Stimulated activated CD4-positive, alpha-beta T cell treated with anti-CD3 and anti-CD28 coated beads, TNF-alpha, amount 100 ng/mL, for 1 hour (primary cell): ENCODE measurements at places on chromosomes 3 and 15.
A peak's percentile ranks its signal among the peaks of the same experiment; 100 is the strongest.

DNA sequence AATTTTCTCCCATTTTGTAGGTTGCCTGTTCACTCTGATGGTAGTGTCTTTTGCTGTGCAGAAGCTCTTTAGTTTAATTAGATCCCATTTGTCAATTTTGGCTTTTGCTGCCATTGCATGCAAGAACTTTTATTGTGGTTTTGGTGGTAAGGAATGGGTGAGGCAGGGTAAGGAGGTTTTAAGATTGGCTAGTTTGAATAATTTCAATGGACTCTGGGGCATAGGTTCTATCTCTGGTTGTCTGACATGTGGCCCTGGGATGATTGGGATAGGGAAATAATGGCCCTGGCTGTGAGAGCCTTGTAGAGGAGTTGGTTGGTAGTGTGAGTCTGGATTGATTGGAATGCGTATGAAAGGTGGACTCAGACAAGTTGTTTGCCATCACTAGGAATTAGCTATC, 38.0 kb downstream of the SEC22A start:
- no peak for DNase-seq

GRCh38 chr3:15693355-15693754, 91.8 kb downstream of the BTD start:
- no peak for DNase-seq

DNA sequence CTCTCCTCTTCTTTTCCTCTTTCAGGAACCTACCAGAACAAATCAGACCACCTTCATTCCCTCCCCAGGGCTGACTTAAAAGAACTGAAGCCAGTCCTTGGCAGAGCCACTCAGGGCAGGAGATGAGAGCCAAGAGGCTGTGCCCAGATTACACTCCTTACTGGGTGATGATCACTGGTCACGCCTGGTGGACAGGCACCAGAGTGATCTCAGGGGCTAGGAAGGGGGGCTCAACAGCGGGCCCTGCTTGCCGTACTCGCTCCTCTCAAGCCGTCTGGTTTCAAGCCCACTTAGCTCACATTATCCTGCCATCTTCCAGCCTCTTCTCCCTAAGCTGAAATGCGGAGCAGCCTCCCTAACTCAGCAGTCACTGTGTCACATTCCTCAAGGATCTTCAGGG, 1.7 kb upstream of the FAH start:
- no peak for DNase-seq

GRCh38 chr3:127483902-127484591, 106.5 kb downstream of the TPRA1 start:
- no peak for DNase-seq

GRCh38 chr3:123080864-123081562, 14.2 kb downstream of the PDIA5 start:
- no peak for DNase-seq

DNA sequence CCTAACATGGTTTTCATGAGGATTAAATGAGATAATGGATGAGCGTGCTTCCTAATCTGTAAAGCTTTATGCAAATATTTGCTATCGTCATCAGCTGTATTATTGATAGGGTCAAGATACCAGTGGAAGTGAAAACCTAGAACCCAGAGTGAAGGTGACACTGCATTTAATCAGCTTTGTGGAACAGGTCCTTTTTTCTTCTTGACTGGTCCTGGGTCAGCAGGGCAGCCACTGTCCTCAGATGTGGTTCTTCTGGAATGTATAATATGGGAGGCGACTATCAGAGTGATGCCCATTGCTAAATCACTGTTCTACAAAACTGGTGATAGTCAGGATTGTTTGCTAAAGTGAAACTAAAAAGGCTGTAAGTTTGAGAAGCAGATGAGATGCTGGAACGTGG, 41.4 kb downstream of the SORD start:
- DNase-seq, result no peak

DNA sequence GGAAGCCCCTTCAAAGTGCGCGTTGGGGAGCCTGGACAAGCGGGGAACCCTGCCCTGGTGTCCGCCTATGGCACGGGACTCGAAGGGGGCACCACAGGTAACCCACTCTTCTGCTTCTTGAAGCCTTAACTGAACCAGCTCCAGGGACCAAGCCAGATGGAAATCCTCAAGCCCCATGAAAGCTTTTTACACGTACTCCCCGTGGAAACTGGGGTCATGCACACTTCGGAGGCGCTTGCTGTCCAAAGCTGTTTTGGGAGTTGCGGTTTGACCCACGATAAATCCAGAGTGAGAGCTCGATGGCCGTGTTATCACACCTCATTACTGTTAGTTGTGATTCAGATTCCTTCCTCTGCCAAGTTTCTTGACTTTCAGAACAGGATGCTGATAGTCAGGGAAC, 47.5 kb downstream of the DNASE1L3 start:
- no peak for DNase-seq

DNA sequence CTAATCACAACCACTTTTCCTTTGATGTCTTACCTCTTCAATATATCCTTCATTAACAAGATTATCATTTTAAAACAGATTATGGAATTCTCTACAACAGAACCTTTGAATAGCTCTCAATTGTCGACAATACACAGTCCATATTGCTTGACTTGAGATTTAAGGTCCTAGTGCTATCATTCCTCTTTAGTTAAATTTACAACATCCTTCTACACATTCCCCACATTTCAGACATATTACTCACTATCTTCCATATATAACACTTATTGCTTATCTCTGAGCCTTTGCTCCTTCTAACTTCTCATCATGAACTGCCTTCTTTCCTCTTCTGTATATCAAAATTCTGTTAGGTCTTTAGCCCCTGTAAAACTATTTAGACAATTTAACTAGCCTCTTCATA, 247.0 kb downstream of the STXBP5L start:
- DNase-seq, result no peak

GRCh38 chr3:172506094-172506493, 17.1 kb downstream of the TNFSF10 start:
- DNase-seq, result no peak

DNA sequence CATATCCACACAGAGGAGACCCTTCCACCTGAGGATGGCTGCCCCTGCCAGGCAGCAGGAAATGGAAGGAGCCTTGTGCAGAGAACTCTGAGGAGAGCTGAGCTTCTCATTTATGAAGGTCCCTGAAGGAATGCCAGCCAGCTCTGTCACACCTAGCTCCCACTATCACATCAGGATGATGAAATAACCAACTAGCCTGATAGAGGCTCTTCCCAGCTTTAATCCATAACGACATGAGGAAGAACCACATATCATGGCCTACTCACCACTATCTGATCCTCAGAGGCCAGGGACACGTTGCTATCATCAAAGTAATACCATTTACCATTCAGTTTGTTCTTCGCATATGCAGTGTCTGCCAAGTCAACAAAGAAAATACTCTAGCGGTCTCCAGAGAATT, 1.5 kb upstream of the C3orf62 start:
- no peak for DNase-seq

DNA sequence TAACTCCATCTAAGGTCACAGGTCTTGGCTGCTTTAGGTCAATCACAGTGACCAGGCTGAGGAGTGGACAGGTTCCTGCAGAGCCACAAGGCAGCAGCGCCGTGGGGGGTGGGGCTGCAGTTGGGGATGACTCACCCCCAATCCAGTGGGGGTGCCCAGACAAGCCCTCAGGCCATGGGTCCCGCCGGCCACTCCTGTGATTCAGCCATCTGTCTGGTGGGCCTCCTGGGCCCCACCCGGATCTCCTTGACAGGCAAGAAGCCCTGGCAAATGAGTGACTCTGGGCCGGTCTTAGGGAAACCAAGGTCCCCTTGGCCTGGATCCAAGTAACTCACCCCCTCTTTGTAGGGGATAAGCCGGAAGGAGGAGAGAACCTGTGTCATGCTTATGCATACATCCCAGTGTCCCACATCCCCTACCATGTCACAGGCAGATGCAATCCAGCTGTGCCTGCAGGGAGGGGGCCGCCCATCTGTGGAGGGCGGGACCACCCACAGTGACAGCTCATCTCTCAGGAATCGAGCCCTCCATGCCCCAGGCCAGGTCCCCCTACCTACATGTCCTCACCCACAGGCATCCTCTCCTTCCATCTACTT, 495 bp upstream of the COL7A1 start:
- DNase-seq, result no peak

DNA sequence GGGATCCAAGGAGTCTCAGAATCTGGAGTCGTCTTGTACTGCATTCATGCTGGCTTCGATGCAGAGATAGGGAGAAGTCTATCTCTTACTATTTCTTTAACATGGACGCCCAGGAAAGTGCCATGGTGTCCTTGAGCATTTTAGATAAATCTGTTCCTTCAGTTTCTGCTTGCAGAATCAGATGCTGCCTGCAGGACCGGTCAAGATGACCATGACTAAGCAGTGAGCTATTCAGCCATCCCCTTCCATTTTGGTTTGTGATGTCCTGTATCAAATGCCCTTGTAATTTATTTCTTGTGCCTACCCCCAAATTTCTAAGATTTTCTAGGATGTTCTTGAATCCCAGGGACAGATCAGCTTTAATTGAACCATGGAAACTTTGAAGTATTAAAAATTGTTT, 139.4 kb upstream of the TP63 start:
- no peak for DNase-seq

DNA sequence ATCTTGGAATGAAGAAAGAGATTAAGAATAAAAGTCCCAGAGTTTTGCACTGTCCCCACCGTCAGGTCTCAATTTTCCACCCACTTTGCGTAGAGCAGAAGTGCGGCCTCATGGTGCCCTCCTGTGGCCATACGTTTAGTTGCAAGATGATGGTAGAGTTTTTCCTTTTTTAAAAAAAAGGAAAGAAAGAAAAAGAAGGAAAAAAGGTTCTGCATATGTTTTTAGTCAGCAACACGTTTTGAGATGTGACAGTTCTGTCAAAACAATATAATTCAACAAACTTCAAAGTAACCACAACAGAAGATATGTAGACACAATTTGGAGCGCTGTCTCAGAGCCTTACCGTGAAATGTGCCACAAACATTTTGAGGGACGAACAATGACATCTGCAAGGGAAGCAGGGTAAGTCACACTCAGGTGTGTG, 24.6 kb downstream of the EBLN2 start:
- DNase-seq, result peak; percentile 28

DNA sequence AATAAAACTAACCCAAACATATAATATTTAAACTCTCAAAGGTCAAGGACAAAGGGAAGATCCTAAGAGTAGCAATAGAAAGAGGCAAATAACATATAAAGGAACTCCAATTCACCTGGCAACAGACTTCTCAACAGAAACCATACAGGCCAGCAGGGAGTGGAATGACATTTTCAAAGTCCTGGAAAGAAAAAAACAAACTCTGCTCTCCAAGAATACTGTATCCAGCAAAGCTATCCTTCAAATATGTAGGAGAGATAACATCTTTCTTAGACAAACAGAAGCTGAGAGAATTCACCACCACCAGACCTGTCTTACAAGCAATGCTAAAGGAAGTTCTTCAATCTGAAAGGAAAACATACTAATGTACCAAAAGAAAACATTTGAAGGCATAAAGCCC, 51.5 kb upstream of the TMEM158 start:
- no peak for DNase-seq

DNA sequence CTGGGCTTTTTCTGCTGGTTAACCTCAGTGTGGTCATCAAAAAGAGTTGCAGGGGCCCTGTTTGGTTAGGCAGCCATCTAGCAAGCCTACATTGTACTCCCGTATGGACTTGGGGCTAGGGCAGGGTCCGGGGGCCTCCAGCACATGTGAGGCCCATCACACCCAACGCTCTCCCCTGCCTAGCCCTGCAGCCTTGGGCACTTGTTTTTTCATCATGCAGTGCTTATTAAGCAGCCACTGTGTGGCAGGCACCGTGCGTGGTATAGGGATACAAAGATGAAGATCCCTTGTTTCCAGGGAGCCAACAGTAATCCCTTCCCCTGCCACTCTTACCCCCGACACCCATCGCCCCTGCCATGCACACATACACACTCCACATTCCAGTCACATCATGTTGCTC, 14.2 kb downstream of the MRAS start:
- DNase-seq, result no peak

DNA sequence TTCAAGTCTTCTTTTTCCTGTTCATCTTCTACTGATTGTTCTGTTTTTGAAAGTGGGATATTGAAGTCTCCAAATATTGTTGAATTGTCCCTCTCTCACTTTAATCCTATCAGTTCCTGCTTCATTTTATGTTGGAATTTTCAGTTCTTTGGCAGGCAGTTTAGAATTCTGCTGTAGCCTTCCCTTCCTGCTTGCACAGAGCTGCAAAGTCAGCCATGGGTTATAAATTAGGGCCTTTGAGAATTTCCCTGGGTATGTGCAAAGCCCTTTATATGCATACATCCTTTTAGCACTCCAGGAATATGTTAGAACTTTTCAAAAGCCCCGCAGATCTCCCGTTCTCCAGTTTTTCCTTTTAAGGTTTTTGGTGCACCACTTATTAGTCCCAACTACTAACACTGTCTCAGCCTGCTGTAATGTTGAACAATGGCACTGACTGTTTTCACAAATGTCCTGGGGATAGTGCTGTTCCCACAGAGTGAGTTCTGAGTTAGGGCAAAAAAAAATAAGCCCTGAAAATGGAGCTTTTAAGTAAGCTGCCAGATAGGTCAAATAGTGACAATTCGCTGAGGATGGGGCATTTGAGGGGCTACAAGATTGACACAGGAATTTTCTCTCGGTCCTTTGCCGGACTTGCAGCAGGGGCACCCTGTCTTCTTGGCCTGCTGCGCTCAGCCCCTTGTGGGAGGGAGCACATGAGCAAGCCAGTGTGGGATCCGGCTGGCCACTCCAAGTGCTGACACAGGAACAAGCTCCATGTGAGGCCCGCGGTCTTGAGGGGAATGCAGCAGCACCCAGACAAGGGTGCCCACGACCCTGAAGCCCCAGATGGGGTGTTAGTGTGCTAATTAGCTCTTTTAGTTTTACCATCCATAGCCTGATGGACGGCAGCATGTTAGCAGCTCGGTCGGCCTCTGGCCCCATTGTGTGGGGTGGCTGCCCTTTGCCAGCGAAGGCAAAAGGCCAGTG, 96.0 kb downstream of the VPS8 start:
- DNase-seq, result no peak

DNA sequence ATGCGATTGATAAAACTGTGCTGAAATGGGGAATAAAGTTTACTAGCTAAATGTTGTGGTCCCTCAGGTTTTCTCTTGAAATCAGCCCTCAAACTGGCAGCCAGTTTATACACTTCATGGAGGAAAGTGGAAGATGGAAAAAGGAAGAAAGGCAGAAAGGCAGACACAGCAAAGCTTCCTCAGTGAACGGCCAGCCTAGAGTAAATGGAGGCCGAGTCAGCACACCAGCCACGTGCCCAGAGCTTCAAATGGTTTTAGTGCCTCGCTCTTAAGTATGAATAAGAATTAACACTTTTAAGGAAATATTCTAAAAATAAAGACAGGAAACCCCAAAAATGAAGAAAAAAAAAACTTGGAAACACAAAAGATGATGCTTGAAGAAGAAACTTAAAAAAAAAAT, 48.3 kb downstream of the GNB4 start:
- DNase-seq, result no peak

GRCh38 chr15:40045572-40046217, 6.7 kb upstream of the SRP14 start:
- DNase-seq, result no peak

DNA sequence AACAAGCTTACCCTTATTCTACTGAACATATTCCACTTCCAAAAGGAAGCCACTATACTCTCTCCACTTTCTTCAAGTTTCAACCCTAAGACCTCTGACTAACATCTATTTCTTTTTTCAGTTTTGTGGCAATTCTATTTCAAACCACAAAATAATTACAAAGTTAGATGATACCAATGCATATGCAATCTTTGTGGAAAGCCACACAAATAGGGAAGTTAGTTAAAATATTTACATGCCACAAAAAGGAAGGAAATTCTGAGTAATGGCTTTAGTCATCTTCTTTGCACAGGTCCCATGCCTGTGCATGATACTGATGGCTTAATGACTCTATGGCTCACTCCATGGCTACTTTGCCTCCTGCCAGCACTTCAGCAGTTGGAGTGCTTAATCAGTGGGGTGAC, 57.0 kb upstream of the MCTP2 start:
- DNase-seq, result no peak
